ENCODE measurements at places on chromosomes 12 and 14. TPM values are rescaled to one million over a fixed set of nuclear protein-coding genes. Genes with fewer than 3 reads are reported as not detected.

The FOXM1 gene
- total RNA-seq: 0.44 TPM

The HSPA2 gene
- total RNA-seq: 12.2 TPM

DNA sequence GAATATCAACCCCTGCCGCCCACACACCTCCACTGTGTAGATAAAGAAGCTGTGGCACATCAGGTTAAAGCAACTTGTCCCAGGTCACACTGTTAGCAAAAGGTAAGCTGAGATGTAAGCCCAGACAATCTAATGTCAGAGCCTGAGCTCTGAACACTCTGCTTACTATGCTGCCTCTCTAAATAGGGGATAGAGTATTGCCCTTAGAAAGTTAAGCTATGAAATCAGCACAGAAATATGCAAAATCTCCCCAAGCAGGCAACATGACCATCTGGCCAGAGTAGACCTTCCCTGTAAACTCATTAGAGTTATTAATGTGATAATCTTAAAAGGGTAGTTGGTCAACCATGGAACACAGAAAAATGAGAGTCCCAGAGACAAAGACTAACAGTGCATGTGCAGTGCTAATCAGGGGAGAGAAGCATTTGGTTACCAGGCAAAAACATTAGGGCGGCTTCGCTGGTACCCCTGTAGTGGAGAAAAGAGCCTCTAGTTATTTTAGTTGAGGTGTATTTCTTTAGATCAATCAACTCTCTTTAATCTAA, 171.0 kb downstream of the BTG1 start:
- H3K4me3 ChIP-seq: no peak overlapping the region
- H3K36me3 ChIP-seq: no peaks in the 10 kb centered on the region
- DNase-seq: no peak
- H3K4me1 ChIP-seq: no peaks in the 10 kb centered on the region
- H3K27ac ChIP-seq: no peak overlapping the region

- no peaks in the 10 kb centered on the region for H3K4me1 ChIP-seq
- H3K36me3 ChIP-seq: no peaks in the 10 kb centered on the region
Measured at GRCh38 chr12:101727098-101727497, 12.2 kb downstream of the SYCP3 start.

DNA sequence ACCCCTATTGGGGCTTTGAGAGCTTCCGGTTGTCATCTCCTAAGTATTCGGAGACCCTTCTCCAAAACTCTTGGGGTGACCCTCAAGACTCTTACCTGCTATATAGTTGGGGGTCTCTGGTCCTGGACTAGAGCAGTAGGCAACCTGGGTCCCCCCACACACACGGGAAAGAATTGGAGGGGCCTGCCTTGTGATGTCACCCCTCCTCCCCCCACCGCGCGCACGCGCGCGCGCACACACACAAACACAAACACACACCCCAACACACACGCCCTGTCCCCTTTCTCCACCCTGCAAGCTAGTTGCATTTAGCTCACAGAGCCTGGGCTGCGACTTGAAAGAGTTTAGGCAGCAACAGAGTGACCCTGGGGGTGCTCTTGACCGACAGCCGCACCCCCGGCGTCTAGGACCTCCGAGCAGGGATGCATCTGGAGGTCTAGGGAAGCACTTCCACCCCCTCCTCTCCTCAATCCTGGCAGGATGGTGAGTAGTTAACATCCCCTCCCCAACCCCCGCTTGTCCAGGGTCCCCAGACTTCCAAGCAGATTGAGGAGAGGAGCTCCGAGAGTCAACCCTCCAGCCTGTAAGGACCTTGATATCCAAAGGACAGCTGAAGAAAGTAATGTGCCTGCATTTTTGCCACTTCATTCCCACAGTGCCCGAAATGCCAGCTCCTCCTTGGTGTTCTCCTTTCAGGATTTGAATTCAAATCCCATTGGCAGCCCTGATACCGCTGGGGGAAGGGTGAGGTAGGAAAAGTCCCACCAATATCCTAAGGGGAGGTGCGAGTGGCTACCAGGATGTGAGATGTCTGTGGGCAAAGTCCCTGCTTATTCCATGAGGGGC, 1.4 kb upstream of the DNAJC14 start:
- H3K36me3 ChIP-seq: no peaks in the 10 kb centered on the region
- peak overlapping the region; percentile 91 for H3K4me3 ChIP-seq
- H3K27ac ChIP-seq: peak overlapping the region; percentile 95
